AG08396 (cell line): ENCODE measurements at places on chromosomes 1 and 21.

DNA sequence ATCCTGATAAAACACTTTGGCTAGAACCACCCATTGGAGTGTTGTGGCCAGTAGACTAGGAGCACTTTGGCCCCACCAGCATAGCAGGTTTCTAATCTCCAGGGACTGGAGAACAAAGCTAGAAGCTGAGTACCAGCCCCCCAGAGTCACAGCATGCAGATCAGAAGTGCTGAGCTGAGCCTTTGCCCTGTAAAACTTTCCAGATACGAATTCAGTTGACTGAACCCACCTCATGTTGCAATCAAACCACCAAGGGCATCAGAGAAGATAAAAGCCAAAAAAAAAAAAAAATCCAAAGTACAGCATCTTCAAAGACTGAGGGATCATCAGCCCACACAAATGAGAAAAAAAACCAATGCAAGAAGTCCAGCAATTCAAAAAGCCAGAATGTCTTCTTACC, 8.7 kb upstream of the CD53 start:
- no peak for DNase-seq

- no peak for DNase-seq
Measured at GRCh38 chr1:226660410-226661182, 78.5 kb downstream of the ITPKB start.

- no peak for DNase-seq
Measured at GRCh38 chr1:119186471-119186870, 46.0 kb upstream of the WARS2 start.

DNA sequence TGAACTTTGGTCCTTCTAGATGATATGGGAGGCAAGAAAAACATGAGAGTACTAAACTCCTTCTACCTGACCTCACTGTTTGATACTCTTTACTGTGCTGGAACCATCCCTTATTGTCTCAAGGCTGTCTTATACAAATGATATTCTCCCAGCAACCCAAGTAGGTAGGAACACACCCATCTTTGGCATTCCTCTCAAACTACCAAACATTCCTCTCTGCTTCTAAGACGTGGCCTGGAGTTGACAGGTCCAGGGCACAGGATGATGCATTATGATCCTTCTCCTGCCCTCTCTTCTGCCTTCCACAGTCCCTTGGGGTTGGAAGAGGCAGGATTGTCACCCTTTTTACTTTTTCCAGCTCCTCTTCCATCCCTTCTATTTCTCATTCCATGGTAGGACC, 90.5 kb downstream of the SPATA17 start:
- DNase-seq = no peak

- DNase-seq = no peak
Measured at GRCh38 chr1:180911640-180912191, 981 bp upstream of the KIAA1614 start.

- peak; percentile 39 for DNase-seq
Measured at GRCh38 chr1:234975122-234975940, 153.3 kb downstream of the TOMM20 start.

GRCh38 chr1:43522776-43523480, 7.8 kb upstream of the PTPRF start:
- peak; percentile 68 for DNase-seq

DNA sequence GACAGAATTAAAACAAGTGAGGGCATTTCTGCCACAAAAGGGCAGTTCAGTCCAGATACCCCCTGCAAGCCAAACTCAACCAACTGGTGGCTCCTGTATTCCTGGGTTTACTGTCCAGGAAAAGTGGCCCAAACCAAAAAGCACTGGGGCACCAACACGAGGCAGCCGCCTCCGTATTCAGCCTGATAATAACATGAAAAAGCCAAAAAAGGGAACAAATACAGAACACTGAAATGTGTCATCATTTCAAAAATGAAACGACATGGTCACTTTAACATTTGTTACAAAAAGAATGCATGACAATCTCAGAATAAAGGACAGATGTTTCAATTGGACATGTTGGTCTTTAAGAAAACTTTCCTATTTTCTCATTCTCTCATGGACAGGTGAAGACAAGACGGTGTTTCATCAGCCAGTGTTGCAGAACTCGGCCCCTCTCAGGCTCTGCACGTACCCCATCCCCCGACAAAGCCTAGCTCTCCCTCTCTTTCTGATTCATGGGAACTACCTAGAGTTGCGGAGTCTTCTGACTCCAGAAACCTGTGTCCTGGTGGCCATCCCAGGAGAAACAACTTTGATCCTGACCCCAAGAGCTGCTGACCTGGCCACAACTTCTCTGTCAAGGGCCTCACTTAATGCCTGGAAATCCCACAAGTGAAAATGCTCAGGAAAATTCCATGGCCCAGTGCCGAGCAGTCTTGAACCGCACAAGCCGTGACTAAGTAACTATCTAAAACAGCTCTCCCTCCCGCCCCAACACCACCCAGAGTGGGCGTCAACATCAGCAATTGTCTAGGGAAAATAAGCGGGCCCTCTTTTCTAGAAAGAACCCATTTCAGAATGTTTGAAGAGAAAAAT, 27.1 kb downstream of the ZBTB17 start:
- peak; percentile 88 for DNase-seq

GRCh38 chr1:157307491-157307890, 169.3 kb upstream of the ETV3 start:
- DNase-seq = no peak

DNA sequence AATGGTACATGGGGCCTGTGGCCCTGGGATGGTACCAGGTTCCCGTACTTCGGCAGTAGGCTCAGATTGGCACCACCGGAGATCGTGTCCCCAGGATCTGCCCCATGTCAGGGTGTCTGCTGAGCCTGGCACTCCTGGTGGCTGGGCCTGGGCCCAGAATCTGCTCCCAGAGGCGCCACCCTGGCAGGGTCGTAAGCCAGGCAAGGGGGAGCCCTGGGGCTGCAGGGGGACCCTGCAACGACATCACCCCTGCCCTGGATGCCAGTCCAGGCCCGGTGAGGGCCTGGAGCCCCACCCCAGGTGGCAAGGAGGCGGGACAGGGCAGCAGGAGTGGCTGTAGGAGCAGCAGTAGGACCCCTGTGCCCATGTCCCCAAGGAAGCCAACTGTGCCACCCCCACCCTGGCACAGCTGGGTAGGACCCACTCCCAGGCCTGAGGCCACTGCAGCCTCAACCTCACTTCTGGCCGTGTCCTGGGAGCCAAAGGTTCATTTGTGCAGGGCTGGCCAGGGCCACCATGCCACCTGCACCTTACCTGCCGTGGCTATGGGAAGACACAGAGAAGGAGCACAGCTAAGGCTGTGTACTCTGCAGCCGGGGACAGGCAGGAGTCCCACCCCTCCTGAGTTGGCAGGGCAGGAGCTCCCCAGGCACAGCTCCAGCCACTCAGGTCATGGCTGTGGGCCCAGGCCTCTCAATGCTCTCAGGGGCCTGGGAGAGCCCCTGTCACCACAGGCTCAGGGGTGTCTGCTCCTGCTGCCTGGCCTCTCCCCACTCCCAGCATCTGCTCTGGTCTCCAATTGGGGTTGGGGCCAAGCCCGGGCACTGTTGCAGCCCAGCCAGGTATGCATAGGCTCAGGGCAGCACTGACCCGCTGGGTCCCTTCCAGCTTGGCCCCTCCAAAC, 141.7 kb downstream of the EIF4G3 start:
- DNase-seq = no peak

GRCh38 chr1:4702932-4703331, 48.5 kb downstream of the AJAP1 start:
- DNase-seq = no peak

- peak; percentile 35 for DNase-seq
Measured at GRCh38 chr1:222654849-222655248, 37.0 kb downstream of the MIA3 start.

- DNase-seq = no peak
Measured at GRCh38 chr1:17086751-17087150, 32.5 kb downstream of the PADI2 start.

DNA sequence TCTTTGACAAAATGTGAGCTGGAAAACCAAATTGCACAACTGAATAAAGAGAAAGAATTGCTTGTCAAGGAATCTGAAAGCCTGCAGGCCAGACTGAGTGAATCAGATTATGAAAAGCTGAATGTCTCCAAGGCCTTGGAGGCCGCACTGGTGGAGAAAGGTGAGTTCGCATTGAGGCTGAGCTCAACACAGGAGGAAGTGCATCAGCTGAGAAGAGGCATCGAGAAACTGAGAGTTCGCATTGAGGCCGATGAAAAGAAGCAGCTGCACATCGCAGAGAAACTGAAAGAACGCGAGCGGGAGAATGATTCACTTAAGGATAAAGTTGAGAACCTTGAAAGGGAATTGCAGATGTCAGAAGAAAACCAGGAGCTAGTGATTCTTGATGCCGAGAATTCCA, 42.7 kb downstream of the CENPF start:
- no peak for DNase-seq

- no peak for DNase-seq
Measured at GRCh38 chr1:221190249-221190648, 311.0 kb downstream of the HLX start.

DNA sequence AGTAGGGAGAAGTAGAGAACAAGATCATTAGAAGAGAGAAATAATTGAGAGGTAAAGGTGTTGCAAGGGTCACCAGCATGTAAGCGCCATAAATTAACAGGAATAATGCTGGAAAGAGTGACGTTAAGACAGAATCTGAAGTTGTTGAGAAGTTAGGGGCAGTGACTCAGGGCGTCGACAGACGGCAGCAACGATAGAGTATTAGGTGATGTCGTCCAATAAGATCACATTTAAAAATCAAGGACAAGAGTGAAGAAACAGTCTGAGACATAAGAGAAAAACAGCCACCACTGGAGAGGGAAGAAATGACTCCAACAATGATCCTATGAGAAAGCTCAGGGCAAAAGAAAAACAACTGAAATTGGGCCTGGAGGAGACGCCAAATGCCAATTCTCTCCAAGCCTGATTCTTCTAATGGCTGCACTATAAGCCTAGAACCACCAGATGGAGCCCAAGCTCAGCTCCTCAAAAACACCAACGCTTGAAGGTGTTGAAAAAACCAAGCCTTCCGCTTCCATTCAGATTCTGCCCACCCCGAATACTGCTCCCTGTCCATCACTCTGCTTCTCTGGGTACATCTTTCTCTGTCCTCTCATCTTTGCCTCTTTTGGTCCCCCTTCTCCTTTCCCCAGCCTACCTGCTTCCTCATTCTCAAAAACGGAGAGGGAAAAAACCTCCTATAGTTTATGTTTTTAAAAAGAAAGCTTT, 70.0 kb downstream of the LUZP1 start:
- DNase-seq = peak; percentile 66

GRCh38 chr1:209059981-209060380, 523.5 kb upstream of the CAMK1G start:
- DNase-seq = no peak

GRCh38 chr1:114668784-114669561, 876 bp downstream of the DENND2C start:
- DNase-seq = peak; percentile 40
